Activated T-helper 2 cell treated with anti-CD3 and anti-CD28 coated beads, Interferon-gamma antibody, Interleukin-2, Interleukin-4, amounts not matched to agents 10 μg/mL and 5 μg/mL and 100 μg/mL, durations not matched to agents 14 hours and 24 hours and 36 hours (primary cell): ENCODE measurements at places on chromosomes 12 and 14. TPM values are rescaled to one million over a fixed set of nuclear protein-coding genes. Genes with fewer than 3 reads are reported as not detected.

The KIF5A gene
- total RNA-seq, result 3.0 and 3.4 TPM in 2 replicates

The IL22 gene
- 0.80 TPM in 1 of 2 replicates, not detected in the other for total RNA-seq

The SLCO1B1 gene
- not detected in 2 replicates for total RNA-seq

The AMDHD1 gene
- total RNA-seq, result 0.30 and 0.97 TPM in 2 replicates

The PTGDR gene
- total RNA-seq, result 0.07 and 0.25 TPM in 2 replicates

The TAS2R42 gene
- total RNA-seq, result not detected in 2 replicates

The RNASE7 gene
- not detected in 2 replicates for total RNA-seq
